Naive thymus-derived CD4-positive, alpha-beta T cell (primary cell): ENCODE measurements at places on chromosomes 16 and 17.

DNA sequence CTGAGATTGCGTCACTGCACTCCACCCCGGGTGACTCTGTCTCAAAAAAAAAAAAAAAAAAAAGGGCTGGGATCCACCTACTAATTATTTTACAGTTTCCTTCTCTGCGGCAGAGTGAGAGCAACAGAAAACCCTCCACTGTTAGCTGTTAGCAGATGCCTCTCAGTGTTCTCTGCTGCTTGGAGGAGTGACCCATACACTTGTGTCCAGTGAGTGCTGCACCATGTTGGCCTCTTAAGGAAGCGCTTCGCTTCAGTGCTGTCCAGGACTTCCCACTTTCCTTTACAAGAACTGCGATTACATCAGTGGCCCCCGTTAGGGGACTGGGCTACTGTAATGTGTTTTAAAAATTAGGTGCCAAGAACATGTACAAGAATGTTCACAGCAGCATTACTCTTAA, 18.4 kb upstream of the CLEC18B start:
- no peak for DNase-seq

- DNase-seq = no peak
These were observed 51.6 kb downstream of the IKZF3 start for GRCh38 chr17:39812466-39812865.

DNA sequence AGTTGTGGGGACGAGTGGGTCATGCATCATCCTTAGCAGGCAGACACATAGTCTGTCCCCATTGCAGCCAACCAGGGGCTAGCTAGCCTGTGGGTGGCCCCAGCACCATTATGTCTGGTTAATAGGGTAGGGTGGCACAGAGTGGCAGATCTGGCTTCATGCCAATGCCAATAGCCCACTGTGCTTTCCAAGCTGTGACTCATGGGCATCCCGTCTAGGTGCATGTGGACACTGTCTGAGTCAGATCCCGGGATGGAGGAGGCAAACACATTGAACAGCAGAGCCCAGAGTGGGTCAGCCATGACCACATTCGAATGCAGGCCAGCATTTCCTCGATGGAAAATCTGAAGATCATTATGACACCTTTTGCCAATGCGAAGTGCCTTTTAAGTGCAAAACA, 2.5 kb downstream of the HS3ST2 start:
- DNase-seq = no peak

DNA sequence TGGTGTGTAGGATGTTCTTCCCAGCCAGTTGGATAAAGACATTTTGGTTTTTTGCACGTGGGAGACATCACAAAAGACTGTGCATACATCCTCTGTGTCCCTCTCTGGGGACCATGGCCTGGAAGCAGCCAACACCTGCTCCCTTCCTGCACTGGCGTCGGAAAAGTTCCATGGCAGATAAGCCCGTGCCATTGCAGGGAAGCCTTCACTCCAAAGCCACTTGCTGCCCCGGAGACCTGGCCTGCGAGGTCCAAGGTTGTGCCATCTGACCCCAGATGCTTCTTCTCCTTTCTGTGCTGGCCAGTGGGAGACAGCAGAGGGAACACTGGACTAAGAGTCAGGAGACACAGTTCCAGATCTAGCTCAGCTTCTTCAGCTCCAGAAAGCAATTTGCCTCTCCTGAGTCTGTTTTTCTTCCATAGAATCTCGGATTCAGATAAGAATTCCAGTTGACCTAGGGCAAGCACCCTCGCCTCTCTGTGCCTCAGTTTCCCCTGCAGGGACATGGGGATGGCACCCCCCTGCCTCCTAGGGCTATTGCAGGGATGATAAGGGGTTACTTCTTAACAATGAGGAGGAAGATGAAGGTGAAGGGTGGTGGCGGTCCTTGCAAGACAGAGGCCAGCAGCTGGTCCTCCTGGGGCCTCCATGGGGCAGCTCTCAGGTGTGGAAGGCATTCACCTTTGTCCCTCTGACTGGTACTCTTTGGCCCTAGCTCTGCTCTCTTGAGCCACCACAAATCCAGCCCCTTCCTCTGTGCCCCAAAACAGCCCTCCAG, 134.2 kb downstream of the CMIP start:
- DNase-seq = no peak

DNA sequence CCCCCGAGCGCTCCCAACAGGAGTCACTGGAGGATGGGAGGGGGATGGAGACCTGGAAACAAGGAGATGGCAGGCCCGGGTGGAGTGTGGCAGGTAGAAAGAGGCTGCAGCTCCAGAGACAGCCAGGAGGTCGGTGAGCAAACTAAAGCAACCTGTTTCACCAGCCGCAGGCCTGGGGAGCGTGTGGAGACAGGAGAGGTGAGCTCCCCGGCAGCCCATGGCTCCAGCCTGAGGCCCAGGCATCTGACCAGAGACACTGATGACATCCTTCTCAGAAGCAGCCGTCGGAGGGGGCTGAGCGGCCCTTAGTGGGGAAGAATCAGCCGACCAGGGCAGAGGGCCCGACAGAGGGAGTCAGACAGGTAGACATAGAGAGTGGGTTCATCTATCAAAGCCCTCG, 165.1 kb downstream of the ZNF423 start:
- DNase-seq = no peak

DNA sequence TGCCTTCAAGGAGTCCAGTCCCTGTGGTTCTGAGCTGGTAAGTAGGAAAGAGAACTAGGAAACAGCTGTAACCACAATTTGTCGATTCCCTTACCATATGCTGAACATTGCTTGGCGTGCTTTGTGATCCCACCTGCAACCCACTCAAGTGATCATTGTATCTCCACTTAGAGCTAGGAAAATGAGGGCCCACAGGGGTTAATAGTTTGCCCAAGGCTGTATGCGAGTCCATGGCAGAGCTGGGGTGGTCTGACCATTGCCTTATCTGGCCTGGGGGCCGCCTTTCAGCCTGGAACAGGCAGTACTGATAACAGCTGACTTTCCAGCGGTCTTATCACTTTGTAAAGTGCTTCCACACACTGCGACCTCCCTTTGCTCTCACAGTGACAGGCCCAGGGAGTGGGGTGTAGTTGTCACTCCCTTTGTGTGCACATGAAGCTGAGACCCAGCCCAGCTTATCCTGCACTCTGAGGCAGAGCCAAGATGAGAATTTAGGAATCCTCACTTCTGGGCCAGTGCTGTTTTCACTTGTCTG, 9.8 kb downstream of the MYL4 start:
- no peak for DNase-seq

DNA sequence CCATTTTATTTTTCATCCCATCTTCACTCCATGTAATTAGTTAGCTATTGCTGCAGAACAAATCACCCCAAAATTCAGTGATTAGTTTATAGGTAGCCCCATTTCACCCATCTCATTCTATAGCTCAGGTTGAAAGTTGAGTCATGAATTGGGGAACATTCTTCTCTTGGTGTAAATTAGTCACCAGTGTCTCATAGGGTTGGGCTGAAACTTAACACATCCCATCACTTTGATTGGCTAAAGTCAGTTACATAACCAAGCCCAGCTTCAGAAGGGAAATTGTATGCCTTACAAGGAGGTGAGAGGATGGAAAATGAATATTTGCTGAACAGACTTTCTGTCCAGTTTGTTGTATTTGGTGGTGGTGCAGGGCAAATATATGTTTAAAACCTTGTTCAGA, 477.5 kb downstream of the WWOX start:
- DNase-seq = no peak

DNA sequence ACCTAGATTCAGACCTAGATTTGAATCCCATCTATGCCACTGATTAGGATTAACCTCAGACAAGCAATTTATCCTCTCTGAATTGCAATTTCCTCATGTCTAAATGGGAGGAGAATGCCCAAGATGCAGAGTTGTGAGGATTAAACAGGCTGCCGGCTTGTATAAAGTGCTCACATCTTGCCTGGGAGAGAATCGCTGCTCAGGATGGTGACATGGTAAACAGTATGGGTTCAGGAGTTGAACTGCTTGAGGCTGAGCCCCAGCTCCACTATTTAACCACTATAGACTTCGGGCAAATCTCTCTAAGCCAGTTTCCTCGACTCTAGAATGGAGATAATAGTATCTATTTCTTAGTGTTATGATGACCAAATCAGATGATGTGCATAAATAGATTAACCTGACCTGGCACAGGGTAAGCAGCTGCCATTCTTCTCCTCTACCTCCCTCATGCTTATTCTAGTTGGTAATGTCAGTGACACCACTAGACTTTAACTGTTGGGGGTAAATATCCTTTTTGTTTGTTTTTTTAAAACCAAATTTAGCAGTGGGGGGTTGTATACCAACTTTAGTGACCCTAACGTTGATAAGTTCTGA, 732 bp upstream of the RPL27 start:
- no peak for DNase-seq

DNA sequence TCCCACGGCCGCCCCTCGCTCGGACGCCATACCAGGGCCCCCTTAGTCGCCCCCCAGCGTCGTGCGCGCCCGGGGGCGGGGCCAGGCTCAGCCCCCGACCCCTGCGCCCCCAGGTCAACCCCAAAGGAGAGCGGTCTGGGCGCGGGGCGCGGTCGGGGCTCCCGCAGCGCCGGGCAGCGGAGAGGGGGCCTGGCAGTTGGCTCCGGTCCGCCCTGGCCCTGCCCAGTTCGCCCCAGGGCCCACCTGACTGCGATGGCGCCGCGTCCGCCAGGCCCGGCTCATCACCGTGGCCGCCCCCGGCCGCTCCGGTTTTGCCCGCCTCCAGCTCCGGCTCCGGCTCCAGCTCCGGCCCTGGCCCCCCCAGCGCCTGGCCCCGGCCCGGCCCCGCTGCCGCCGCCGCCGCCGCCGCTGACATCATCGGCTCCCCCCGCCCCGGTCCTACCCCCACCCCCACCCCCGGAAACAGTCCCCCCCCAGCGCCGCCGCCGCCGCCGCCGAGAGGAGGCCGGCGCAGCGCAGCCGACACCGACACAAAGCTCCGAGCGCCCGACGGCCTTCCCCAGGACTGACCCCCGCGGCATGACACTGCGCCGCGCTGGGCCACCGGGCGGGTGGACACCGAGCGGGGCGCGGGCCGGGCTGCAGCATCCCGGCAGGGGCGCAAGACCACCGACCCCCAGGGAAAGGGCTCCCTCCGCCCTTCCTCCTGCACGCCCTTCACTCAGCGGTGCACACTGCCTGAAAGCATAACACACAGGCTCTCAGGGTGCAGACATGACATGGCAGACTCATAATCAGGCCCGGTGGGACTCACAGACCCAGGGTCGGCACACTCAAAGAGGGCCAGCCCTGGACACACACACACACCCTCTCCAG, at the start of gene ZBTB4:
Gene ZBTB4 (minus strand): TSS at position 419 of the 876 bp plus-strand sequence. CDS start 12,830 bp downstream, outside the sequence.
- peak; percentile 65 for DNase-seq

DNA sequence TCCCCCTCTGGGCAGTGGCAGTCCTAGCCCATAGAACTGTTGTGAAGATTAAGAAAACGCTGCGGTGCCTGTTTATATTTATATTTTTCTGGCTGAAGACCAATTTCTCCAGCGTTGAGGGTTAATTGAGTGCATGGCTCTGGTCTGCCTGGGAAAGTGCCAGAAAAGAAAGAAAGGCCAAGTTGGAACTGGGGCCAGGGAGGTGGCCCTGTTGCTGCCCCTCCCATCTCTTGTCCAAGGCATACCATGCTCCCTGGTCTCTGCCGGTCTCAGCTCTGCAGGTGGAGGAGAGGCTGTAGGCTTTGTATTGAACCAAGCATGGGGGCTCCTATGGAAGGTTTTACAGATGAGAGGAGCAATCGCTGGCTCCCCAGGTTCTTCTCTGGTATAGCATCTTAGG, 124.7 kb downstream of the MGAT5B start:
- DNase-seq = no peak

GRCh38 chr17:7922845-7923628, 6.6 kb downstream of the KCNAB3 start:
- peak; percentile 86 for DNase-seq
